ENCODE measurements at places on chromosomes 2 and 18.

- no peak for DNase-seq
Observed at GRCh38 chr18:26864658-26865057, 849 bp downstream of the AQP4 start.

DNA sequence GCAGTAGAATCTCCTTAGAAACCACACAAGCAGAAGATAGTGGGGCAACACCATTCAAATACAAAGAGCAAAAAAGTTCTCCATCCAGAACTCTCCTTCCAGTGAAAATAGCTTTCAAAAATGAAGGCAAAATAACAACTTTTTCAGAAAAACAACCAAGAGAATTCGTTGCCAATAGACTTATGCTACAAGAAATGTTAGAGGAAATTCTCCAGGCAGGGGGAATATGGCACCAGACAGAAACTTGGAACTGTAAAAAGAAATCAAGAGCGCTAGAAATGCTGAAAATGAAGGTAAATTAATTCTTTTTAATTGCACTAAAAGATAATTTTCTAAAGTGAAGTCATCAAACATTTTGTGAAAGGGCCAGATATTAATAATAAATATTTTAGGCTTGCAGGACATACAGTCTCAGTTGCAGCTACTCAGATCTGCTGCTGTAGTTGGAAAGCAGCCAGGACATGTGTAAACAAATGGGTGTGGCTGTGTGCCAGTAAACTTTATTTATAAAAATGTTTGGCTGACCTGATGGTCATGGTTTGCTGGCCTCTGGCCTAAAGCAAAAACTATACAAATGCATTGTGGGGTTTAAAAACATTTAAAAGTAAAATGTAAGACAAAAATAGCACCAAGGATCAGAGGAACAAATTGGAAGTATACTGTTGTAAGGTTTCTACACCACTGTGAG lies 73.7 kb upstream of the TGFA start:
- no peak for DNase-seq

DNA sequence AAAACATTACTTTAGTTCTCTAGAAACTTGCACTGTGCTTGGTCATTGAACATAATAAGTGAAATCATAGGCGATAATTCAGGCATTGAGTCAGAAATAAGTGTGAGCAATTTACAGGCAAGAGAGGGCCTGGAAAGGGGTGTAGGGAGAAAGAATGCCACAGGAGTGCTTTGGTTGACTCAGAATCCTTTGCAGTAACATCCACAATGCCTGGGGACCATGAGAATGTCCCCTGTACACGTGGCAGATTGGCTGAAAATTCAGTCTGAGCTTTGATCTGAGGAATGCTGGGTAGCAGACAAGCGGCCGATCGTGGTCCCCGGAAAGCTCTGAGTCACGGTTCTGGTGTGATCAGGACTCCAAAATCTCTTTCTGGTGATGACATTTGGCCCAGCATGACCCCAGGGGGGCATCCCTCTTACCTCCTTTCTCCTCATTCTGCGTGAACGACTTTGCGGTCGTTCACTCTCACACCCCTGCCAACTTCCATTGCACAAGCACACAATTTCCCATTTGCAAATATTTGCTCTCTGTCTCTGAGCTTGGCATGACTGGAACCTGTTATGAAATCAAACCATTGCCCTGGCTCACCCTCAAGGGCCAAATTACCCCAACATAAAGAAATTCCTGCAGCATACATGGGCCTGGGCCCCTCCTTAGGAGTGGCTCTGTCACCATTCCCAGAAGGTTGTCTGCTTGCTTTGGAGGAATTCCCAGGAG lies 305.0 kb upstream of the EPAS1 start:
- DNase-seq = no peak

- DNase-seq = no peak
Observed at GRCh38 chr2:105396254-105397024, 2.4 kb downstream of the FHL2 start.

GRCh38 chr2:51706220-51706619 lies 674.3 kb upstream of the NRXN1 start:
- DNase-seq = no peak

DNA sequence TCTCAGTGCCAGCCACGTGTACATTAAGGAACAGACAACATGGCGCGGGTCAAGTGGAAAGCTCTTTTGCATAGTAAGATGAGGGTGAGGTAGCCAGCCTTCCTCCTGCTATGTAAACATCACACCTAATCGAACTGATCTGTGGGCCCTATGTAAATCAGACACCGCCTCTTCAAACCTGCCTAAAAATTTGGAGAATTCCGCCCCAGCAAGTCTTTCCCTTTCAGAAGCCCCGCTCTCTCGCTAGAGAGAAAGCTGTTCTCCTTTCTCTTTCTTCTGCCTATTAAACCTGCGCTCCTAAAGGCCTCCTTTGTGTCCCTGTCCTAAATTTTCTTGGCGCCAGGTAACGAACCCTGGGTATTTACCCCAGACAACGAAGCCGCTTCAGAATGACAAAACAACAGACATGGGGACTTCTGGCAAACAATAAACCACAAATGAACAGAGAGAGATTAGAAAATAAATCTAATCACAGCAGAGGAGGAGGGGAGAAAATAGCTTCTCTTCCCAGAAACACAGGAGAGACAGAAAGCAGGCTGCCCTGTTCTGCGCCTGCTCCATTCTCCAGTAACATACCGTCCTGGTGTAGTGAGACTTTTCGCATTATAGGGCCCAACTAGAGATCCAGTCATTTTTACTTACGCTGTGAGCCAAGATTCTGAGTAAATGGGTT lies 31.9 kb upstream of the CYP1B1 start:
- DNase-seq = no peak

DNA sequence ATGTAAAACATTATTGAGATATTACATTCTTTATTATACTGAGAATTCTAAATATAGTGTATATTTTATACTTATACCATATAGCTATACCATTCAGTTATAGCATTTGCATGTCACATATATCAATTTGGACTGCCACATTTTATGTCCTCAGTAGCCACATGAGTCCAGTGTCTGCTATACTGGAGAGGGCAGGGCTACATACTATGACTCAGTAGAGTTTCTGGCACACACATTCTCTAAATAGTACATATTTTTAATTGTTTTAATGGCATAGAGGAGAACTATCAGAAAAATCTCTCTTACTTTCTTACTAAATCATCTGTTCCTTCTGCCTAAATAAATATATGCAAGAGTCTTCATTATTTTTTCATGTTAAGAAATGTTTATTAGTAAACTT lies 55.4 kb upstream of the COL5A2 start:
- DNase-seq = no peak

- no peak for DNase-seq
Observed at GRCh38 chr18:76351961-76352581, 143.0 kb downstream of the ZNF516 start.

GRCh38 chr2:109256921-109257320 lies 127.9 kb downstream of the SH3RF3 start:
- no peak for DNase-seq

GRCh38 chr2:234705108-234705507 lies 208.2 kb upstream of the ARL4C start:
- no peak for DNase-seq

Measured in activated CD8-positive, alpha-beta memory T cell treated with anti-CD3 and anti-CD28 coated beads for 1 hour (primary cell).